ENCODE measurements at places on chromosomes 16 and 17.
A peak's percentile ranks its signal among the peaks of the same experiment; 100 is the strongest.

DNA sequence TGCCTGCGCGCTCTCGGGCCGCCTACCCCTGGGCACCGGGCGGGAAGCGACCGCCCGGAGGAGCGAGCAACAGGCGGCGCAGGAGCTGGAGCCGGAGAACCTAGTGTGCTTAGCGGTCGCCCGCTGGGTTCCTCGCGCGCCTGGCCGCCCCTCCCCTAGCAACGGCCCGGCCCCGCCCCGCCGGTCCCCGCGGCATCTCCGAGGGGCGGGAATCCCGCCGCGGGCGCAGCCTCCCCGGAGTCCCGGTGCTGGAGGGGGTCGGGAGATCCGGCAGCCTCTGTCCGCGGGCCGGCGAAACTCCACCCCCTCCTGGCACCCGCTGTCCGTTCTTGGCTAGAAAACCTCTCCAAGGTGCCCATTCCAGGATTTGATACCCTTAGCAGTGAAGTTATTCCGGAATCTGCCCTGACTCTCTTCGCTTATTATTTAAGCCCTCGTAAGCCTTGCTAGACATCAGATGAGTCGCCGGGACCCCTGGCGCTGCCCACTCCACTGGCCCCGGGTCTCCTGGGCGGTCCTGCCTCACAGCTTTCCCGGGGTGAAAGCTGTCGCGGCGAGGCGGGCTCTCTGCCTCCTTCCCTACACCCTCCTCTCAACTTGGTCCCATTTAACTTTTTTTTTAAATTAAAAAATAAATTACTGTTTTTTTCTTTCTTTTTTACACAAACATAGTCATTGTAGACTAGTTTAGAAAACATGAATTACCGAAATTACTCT, at the start of gene RPRML:
Gene RPRML, minus strand, starts transcription at position 107 of the 717 bp plus-strand sequence. CDS start 246 bp downstream, outside the sequence.
- no peak for DNase-seq

DNA sequence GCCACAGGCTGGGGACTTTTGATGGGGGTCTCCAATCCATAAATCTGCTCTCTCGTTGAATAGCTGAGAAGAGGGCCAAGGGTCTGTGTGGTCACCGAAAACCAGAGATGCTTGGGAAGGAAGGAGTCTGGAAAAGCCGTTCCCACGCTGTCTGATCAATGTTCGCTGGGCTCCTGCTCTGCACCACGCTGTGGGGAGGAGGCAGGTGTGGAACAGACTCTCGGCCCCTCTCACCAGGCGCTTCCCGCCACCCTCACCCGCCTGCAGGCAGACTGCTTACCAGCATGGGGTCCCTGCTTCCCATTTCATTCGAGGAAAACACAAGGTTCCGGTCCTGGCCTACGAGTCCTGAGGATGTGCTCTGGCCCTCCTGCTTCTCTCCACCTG, 702 bp upstream of the ALDH3A1 start:
- no peak for DNase-seq

- DNase-seq: no peak
These were observed 137.8 kb downstream of the ENGASE start for GRCh38 chr17:79212149-79213087.

DNA sequence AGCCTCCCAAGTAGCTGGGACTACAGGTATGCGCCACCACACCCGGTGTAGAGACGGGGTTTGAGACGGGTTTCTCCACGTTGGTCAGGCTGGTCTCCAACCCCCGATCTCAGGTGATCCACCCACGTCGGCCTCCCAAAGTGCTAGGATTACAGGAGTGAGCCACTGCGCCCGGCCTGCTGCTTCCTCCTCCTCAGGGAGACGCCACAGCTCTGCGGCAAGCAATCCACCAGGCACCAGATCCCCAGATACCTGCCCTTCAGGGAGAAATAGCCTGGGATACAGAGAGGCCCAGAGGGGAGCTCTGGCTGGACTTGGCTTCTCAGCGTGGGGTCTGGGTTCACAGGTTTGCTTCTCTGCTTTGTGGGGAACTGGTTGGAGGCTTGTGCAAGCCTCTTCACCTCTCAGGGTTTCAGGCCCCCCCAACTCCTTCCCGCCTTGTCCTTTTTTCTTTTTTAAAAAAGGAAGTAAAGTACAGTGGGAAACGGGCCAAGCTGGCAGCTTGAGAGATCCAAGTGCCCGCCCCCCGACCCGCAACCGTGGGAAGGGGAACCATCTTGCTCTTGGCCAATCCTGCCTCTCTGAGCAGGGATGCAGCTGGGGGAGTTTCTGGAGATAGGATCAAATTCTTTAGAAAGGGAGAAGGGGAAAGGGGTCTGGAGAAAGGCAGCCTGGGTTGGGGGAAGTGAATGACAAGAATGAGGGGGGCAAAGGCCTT, 2.6 kb upstream of the SPHK1 start:
- no peak for DNase-seq

GRCh38 chr17:48129981-48130380, 22.4 kb downstream of the SNX11 start:
- no peak for DNase-seq

DNA sequence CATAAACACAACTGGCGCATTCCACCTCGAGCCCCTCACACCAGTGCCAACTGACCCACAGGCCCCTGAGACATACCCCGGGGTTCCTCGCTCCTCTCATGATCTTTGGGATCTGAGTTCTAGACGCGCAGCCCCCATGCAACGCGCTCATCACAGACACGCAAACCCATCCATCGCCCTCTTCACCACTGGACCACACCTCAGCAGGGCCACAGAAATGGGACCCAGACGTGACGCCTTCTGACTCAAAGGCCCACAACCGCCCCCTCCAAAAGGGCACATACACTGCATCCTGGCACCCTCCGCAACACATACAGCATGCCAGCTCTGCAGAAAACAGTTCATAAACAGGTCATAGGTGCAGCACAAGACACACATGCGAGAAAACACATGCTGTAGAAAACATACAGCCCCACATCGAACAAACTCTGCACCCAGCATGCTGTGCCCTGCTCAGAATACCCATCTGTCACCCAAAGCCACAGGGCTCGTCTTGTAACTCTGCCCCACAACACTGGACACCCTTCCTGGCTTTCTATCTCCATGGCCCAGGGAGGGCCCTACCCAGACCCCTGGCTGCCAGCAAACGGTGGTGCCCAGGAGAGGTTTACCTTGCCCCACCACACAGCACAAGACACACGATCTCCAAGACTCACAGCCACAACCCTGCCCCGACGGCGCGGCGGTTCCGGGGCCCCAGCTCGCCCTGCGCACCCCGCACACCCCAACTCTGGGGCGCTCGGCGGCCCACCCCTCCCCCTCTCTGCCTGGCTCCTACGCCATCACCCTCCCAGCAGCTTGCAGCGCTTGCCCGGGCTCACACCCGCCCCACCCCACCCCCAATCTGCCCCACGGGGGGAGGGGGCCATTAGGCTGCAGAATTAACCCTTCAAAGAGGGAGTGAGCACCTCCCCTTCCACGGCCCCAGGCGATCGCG, 887 bp downstream of the ZBTB4 start:
- DNase-seq: peak; percentile 42

DNA sequence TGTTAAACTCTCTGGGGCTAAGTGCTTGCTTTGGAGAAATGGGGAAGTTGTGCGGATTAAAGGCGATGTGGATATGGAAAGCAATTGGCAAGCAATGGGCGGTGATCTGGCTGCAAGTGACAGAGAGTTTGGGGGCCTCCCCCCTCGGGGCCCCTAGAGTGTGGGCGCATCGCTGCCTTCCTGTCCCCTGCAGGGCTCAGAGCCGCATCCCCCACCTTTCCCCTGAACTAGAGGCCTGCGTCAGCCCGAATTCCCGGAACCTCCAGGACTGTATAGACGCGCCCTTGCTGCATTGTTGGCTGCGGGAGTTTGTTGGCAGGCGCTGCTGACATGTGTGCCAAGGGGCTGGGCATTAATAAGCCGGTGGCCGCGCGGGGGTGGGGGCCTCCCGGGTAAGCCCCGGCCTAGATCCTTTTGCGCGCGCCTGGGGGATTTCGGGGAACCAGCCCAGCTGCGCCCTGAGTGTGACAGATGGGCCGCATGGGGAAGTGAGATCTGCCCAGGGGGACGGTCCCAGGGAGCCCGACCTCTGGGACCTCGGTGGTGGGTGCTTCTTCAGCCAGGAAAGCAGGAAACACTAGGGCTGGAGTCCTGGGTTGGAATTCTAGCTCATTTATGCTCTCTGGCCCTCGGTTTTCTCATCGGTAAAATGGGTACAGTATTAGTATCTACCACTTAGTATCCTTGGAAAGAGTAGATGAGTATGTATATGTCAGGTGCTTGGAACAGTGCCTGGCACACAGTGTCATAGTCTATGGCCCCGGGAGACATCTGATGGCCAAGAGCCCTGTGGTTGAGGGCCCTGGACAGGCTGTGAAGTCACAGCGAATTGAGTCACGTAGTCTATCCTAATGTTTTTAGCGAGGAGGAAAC, 1.0 kb downstream of the EEF2K start:
- DNase-seq: no peak

DNA sequence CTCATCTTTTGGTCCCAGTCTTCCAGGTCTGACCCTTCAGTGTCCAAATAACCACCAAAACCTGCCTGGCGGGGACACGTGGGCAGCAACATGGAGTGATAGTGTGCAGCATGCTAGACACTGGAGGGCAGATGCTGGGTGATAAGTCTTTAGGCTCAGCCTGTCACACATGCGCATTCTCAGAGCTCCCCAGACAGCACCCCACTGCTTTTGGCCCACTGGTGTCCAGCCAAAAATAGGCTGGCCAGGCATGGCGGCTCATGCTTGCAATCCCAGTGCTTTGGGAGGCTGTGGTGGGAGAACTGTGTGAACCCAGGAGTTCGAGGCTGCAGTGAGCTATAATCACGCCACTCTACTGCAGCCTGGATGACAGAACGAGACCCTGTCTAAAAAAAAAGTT, 12.3 kb downstream of the GINS2 start:
- DNase-seq: no peak

- no peak for DNase-seq
These were observed 66.1 kb downstream of the BCAS3 start for GRCh38 chr17:60743799-60744198.

- DNase-seq: no peak
These were observed 18.8 kb downstream of the USP22 start for GRCh38 chr17:21024024-21024423.

All from stimulated activated CD8-positive, alpha-beta memory T cell treated with anti-CD3 and anti-CD28 coated beads, Interleukin-2, amount 100 ng/mL, for 1 hour (primary cell).